ENCODE measurements at places on chromosomes 16 and 17.

- no peak for DNase-seq
Observed at GRCh38 chr17:42853968-42854790, 3.2 kb downstream of the AOC3 start.

- no peak for DNase-seq
Observed at GRCh38 chr16:3837851-3838586, 42.5 kb downstream of the CREBBP start.

- DNase-seq = no peak
Observed at GRCh38 chr16:58393138-58393504, 850 bp downstream of the GINS3 start.

- no peak for DNase-seq
Observed at GRCh38 chr16:56623637-56624036, 1.9 kb upstream of the MT1E start.

- DNase-seq = no peak
Observed at GRCh38 chr16:5069854-5070253, 1.8 kb upstream of the ALG1 start.

DNA sequence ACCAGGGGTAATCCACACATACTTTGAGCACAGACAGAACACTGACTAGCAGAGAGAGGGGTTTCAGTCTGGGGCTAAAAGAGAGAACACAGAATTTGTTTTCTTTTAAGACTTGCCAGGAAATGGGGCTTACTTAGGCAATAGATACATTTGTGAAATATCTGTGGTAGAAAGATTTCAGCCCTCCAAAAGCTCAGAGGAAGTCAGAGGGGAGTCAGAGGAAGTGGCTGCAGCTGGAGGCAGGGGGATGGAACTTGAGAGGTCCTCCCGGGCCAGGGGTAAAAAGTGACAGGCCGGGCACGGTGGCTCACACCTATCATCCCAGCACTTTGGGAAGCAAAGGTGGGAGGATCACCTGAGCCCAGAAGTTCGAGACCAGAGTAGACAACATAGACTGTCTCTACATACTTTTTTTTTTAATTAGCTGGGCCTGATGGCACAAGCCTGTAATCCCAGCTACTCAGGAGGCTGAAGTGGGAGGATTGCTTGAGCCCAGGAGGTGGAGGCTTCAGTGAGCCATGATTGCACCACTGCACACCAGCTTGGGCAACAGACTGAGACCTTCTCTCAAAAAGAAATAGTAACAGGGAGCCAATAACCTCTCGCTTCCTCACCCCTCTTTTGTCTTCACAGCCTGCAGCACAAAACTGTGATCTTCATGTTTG lies 49.9 kb downstream of the NLRC5 start:
- DNase-seq = no peak

Data from cortex of kidney (tissue), 1 donor.